ENCODE measurements at places on chromosomes 6 and 20. TPM values are rescaled to one million over a fixed set of nuclear protein-coding genes. Genes with fewer than 3 reads are reported as not detected.

Gene TSPO2
- total RNA-seq: not detected

Gene PFDN4
- 24.0 TPM for total RNA-seq

Gene UBE2J1
- 49.8 TPM for total RNA-seq

Gene GABRR1
- not detected for total RNA-seq

Gene BTN1A1
- total RNA-seq: not detected

Gene LTB
- not detected for total RNA-seq

Gene C20orf96
- total RNA-seq: 8.2 TPM

Gene CD24
- total RNA-seq: 2,171 TPM

Gene DSP
- total RNA-seq: 146 TPM

Gene SOX4
- 20.7 TPM for total RNA-seq

Gene STMN3
- 53.7 TPM for total RNA-seq

Gene HM13
- total RNA-seq: 82.8 TPM

Gene XKR7
- 0.10 TPM for total RNA-seq

Gene CLPSL1
- total RNA-seq: not detected

Gene OR2J3
- not detected for total RNA-seq

Gene HLA-DOB
- total RNA-seq: not detected

Gene PPP1R16B
- 7.9 TPM for total RNA-seq

DNA sequence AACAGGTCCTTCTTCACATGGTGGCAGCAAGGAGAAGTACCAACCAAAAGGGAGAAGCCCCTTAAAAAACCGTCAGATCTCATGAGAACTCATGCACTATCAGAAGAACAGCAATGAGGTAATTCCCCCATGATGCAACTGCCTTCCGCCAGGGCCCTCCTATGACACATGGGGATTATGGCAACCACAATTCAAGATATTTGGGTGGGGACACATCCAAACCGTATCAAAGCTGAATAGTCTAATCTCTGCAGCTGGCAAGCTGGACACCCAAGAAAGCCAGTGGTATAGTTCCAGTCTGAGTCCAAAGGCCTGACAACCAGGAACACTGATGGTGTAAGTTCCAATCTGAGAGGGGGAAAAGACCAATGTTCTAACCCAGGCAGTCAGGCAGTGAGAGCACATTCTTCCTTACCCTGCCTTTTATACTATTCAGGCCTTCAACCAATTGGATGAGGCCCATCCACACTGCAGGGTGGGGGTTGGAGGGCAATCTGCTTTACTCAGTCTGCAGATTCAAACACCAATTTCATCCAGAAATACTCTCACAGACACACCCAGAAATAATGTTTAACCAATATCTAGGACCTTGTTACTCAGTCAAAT is 17.9 kb upstream of the CNKSR3 start:
- no peak for DNase-seq

- no peak for DNase-seq
Observed at GRCh38 chr6:45665859-45666258, 288.1 kb upstream of the SUPT3H start.

GRCh38 chr6:11700118-11700718 is 78.4 kb downstream of the ADTRP start:
- DNase-seq: no peak

- no peak for DNase-seq
Observed at GRCh38 chr20:63325554-63326313, 32.7 kb downstream of the COL20A1 start.

DNA sequence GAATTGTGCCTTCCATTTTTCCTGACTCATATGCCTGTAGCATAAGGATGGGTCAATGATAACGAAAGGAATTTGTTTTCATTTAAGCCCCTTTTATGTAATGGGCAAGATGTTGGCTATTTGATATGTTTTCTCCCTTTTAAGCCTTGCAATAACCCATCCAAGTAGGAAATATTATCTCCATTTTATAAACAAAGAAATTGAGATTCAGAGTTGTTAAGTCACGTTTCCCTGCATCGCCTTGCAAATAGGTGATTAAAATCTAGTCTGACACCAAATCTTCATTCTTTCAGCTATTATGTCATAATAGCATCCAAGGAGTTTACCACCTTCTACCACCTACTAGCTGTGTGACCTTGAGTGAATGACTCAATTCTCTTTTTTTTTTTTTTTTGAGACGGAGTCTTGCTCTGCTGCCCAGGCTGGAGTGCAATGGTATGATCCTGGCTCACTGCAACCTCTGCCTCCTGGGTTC is 7.0 kb downstream of the HNF4A start:
- DNase-seq: no peak

DNA sequence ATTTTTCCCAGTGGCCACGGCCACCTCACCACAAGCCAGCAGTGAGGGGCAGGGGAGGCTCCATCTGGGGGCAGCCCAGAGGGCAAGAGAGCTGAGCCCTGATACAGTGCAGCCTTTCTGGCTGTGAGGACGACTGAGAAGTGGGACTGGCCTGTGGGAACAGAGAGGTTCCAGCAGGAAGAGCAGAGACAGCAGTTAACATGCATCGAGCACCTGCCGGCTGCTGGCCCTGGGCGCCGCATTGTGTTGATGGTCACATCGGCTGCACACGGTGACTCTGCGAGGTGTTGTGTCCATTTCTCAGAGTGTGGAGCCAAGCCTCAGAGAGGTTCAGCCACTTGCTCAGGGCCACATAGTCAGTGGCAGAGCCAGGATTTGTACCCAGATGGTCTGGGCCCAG is 9.8 kb downstream of the FOXS1 start:
- no peak for DNase-seq

- peak; percentile 61 for DNase-seq
Observed at GRCh38 chr6:125858427-125859320, 67.9 kb downstream of the NCOA7 start.

DNA sequence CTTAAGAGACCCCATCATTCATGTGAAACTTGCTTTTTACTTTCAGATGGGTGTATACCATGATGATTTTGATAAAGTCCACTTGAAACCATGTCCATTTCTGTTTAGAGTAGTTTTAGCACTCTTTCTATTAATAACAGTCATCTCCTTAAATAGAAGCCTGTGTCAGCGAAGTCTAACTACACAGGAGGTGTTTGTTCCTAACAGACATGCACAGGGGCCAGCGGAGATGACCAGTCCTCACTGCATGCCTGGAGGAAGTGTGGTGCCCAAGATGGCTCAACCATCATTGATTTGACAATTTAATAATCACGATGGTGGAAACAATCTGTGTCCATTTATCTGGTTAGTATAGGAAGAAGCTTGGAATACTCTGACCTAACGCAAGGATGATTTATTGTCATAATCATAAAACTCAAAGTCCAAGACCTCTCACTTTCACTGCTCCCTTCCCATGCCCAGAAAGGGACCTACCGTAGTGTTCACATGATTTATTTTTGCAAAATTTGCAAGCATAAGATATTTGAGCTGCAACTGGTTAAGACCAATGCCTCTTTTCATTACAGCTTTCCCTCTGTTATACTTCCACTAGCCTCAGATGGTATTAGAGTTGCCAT is 31.0 kb upstream of the CLIC5 start:
- DNase-seq: no peak

GRCh38 chr6:22673474-22673873 is 104.1 kb downstream of the HDGFL1 start:
- no peak for DNase-seq

DNA sequence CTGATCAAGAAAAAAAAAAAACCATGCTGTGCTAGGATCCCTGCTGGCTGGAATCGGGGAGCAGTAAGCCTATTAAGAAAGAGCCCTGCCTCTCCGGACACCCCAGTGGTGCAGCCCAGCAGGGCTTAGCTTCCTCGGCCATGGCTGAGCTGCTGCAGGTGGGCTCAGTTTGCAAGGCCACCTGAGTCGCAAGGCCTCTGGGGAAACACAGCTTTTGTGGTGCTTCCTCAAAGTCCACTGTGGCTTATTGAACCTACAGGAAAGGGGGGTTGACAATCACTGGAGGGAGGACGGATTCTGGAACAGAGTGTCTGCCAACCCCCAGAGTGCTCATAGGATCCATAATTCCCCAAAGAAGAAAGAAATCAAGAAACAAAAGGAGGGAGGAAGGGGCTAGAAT is 240.8 kb downstream of the SMOC2 start:
- no peak for DNase-seq

- no peak for DNase-seq
Observed at GRCh38 chr6:151060096-151060765, 179.5 kb upstream of the AKAP12 start.

GRCh38 chr6:168035098-168035660 is 37.7 kb downstream of the KIF25 start:
- peak; percentile 36 for DNase-seq

DNA sequence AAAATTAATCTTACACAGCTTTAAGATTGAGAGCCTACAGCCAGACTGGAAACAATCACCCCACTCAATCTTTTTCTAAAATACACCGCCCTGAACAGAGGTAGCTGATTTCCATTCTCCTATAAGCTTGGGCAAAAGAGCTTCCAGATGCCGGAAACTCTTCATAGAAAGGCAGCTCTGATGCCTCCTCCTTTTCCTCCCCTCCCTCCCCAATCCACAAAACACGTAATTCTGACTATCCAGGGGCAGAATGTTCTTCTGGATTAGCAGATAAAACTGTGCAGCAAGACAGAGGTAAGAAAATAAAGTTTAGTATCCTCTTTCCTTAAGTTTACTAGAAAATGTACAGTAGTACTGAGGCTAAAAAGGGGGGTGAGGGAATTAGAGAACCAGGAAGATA is 15.8 kb downstream of the ADNP start:
- DNase-seq: no peak

DNA sequence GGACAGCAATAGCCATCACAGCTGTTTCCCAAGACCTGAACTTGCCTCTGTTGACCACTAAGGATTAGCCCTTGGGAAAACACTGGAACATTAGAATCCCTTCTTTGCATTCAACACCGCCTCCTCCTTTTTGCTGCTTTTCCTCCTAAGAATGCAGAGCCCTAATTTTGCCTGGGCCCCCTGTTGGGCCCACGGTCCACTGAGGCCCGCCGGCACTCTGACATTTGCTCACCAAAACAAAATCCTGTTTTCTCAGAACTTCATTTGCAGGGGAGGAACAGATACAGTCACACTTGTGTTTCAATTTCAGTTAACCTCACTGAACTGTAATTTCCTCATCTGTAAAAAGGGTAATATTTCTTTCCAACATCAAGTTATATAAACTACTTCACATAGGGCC is 116.0 kb upstream of the JARID2 start:
- no peak for DNase-seq

- DNase-seq: no peak
Observed at GRCh38 chr6:158978757-158979156, 21.2 kb downstream of the RSPH3 start.

- DNase-seq: no peak
Observed at GRCh38 chr20:40980828-40981310, 47.8 kb upstream of the TOP1 start.

DNA sequence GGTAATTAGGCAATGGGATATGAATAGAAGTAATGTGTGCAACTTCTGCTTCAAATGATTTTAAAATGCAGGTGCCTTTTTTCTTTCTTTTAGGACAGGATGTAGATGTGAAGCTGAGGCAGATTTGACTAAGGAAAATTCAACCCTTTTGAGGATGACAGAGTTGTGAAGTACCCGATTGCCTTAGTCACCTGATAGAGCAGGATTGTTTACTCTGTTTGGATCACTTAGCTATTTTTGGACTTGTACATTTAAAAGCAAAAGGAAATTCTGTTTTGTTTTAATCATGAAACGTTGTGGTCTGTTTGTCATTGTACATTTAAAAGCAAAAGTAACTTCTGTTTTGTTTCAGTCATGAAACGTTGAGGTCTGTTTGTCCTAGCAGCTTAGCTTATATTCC is 143.4 kb downstream of the FAM83B start:
- DNase-seq: no peak

- peak; percentile 48 for DNase-seq
Observed at GRCh38 chr6:118959903-118960302, 24.9 kb upstream of the MCM9 start.

GRCh38 chr6:73050706-73051105 is 174.6 kb downstream of the KHDC1L start:
- DNase-seq: no peak

DNA sequence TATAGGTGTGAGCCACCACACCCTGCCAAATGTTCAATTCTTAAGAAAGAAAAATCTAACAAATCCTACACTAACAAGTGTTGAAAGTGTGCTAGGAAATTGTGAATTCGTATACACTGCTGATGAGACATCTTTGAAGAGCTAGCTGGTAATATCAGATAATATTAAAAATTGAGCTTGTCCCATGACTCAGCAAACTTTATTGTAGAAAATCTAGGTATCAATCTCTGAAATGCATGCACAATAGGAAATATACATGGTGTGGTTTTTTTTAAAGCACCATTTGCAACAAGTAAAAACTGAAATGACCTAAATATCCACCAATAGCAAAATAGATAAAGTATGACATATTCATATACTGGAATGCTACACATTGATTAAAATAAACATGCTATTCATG is 110.1 kb upstream of the NXT1 start:
- no peak for DNase-seq

GRCh38 chr6:163147994-163148393 is 266.5 kb upstream of the QKI start:
- no peak for DNase-seq

- DNase-seq: no peak
Observed at GRCh38 chr20:12311094-12311865, 393.6 kb downstream of the BTBD3 start.

GRCh38 chr6:16591396-16592222 is 169.7 kb downstream of the ATXN1 start:
- no peak for DNase-seq

DNA sequence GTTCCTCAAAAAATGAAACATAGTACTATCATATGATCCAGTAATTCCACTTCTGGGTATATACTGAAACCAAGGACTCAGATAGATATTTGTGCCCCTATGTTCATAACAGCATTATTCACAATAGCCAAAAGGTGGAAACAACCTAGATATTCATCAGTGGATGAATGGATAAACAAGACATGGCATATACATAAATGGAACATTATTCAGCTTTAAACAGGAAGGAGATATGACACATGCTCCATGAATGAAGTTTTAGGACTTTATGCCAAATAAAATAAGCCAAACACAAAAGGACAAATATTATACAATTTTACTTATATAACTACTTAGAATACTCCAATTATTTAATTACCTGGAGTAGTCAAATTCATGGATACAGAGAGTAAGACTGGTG is 16.4 kb downstream of the PLCB1 start:
- DNase-seq: no peak

GRCh38 chr6:127497410-127497809 is 21.7 kb downstream of the MTCL3 start:
- DNase-seq: no peak

Data from thyroid gland (tissue), 4 donors.